Foreskin keratinocyte (primary cell): ENCODE measurements at places on chromosomes 1 and 21. TPM values are rescaled to one million over a fixed set of nuclear protein-coding genes. Genes with fewer than 3 reads are reported as not detected.

FAM72A gene
- total RNA-seq = 5.7 and 7.1 TPM in 2 replicates

CAPN9 gene
- total RNA-seq = not detected in 2 replicates

TMEM200B gene
- total RNA-seq = 7.4 and 8.7 TPM in 2 replicates

RGL1 gene
- total RNA-seq = 1.1 and 1.2 TPM in 2 replicates

TAS1R1 gene
- total RNA-seq = not detected in 2 replicates

SHISA4 gene
- 2.4 and 3.8 TPM in 2 replicates for total RNA-seq

IL20 gene
- total RNA-seq = 0.41 and 0.74 TPM in 2 replicates

TNFRSF9 gene
- total RNA-seq = 0.07 and 0.14 TPM in 2 replicates

NBL1 gene
- total RNA-seq = 93.4 and 105 TPM in 2 replicates

RNU1-2 gene
- 2,556 and 4,441 TPM in 2 replicates for total RNA-seq

ANKRD65 gene
- 11.6 and 12.5 TPM in 2 replicates for total RNA-seq

COL11A1 gene
- total RNA-seq = 0.71 and 1.0 TPM in 2 replicates

FCRLA gene
- 0.53 and 0.58 TPM in 2 replicates for total RNA-seq

VWA5B1 gene
- total RNA-seq = not detected in 2 replicates

FMO1 gene
- not detected in 2 replicates for total RNA-seq

TRABD2B gene
- 0.25 and 0.41 TPM in 2 replicates for total RNA-seq

ILDR2 gene
- not detected in 2 replicates for total RNA-seq

TSPEAR gene
- not detected in 2 replicates for total RNA-seq

SPATA46 gene
- not detected in 2 replicates for total RNA-seq

CRYBG2 gene
- total RNA-seq = 3.8 and 5.6 TPM in 2 replicates

RCC1 gene
- total RNA-seq = 67.6 and 85.3 TPM in 2 replicates

ADGRL4 gene
- not detected in 2 replicates for total RNA-seq

LIN9 gene
- 6.8 and 8.4 TPM in 2 replicates for total RNA-seq

MANEAL gene
- total RNA-seq = 0.39 and 0.41 TPM in 2 replicates

LRRIQ3 gene
- 1.0 and 2.1 TPM in 2 replicates for total RNA-seq

GPR37L1 gene
- 0.03 TPM in 1 of 2 replicates, not detected in the other for total RNA-seq

ST6GALNAC5 gene
- total RNA-seq = 21.6 and 24.8 TPM in 2 replicates
